H54 (cell line): ENCODE measurements at places on chromosomes 6 and 20.
A peak's percentile ranks its signal among the peaks of the same experiment; 100 is the strongest.

DNA sequence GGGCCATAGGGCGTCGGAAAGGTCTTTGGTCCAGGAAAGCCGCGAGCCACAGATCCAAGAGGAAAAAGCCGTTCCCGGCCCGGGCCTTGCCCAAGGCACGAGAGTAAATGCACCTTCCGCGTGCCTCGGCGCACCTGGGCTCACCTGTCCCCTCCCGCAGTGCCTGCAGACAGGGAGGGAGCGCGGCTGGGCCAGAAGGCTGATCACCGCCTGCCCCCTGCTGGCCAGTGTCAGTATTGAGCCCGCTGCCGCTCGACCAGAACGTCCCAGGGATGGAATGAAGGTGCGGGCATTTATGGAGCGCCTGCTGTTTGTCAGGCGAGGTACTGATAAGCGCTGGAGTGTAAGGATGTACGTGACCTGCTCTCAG is 679 bp upstream of the LPIN3 start:
- peak; percentile 65 for DNase-seq

GRCh38 chr6:169222126-169222525 is 31.5 kb downstream of the THBS2 start:
- DNase-seq: no peak

GRCh38 chr6:111664565-111665030 is 58.9 kb upstream of the TRAF3IP2 start:
- DNase-seq: no peak

DNA sequence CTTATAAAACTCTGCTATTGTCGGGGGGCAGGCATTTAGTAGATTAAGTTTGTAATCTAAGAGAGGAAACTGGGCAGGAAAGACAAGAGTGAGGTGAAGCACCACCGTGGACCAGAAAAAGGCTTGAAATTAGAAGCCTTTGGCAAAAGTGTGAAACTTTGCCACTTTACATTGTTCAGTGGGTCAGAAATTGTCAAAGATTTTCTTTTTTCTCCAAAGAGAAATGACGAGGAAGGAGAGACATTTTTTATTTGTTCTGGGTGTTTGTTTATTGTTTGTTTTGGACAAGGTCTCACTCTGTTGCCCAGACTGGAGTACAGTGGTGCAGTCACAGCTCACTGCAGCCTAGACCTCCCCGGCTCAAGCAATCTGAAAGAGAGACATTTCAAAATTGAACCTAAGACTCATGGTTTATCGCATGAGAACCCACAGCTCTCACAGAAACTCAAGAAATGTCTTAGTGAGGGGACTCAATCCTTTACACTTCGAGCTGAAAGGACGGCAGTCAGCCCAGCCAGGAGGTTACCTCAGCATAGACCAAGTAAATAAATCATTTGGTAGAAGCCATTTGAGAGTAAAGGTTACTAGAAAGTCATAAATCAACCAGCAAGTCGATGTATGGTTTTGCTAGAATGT is 262.8 kb upstream of the TAB2 start:
- no peak for DNase-seq
